Activated B cell treated with CpG ODN at 0.5 μM for 24 hours (primary cell): ENCODE measurements at places on chromosomes 13 and 19.

GRCh38 chr19:13212759-13213330 lies 62.6 kb downstream of the IER2 start:
- peak; percentile 60 for DNase-seq

- DNase-seq = no peak
Measured at GRCh38 chr13:97921176-97921816, 32.2 kb upstream of the IPO5 start.

DNA sequence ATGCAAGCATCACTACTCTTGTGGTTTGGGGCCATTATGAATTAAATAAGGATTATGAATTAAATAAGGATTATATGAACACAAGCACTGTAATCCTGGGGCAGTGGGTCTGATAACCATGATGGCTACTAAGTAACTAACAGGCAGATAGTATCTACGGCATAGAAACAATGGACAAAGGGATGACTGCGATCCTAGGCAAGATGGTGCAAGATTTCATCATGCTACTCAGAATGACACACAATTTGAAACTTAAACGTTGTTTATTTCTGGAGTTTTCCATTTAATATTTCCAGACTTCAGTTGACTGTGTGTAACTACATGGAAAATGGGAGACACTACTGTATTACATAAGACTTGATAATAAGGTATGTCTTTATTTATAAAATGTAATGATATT lies 15.1 kb downstream of the KCNRG start:
- no peak for DNase-seq

DNA sequence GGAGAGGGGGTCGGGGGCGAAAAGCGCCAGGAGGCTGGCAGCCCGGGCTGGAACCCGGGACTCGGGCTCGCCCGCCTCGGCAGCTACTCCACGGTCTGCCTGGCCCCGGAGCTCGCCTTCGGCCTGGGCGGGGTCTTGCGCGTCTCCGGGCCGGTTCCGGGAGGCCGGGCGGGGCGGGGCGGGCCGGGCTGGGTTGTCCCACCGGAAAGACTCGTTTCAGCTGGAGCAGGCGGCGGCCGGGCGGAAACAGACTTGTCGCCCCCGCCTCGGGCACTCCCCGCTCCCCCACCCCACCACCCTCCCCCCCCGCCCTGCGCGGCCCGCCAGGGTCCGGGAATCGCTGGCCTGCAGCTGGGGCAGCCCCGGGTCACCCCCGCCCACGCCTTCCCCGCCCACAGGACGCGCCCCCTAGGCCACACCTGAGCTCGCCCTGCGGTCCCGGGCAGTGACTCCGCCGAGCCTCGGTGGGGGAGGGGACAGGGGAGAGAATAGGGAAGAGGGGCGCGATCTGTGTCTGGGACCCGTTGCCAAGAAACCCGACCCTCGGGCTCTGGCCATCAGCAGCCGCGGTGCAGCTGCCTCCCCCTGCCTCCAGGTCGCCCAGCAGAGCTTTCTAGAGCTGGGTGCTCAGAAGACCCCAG lies 109.4 kb downstream of the KCTD15 start:
- peak; percentile 16 for DNase-seq

- DNase-seq = no peak
Measured at GRCh38 chr13:40186041-40186440, 480.4 kb downstream of the FOXO1 start.

GRCh38 chr13:84645196-84646012 lies 763.1 kb upstream of the SLITRK1 start:
- no peak for DNase-seq

DNA sequence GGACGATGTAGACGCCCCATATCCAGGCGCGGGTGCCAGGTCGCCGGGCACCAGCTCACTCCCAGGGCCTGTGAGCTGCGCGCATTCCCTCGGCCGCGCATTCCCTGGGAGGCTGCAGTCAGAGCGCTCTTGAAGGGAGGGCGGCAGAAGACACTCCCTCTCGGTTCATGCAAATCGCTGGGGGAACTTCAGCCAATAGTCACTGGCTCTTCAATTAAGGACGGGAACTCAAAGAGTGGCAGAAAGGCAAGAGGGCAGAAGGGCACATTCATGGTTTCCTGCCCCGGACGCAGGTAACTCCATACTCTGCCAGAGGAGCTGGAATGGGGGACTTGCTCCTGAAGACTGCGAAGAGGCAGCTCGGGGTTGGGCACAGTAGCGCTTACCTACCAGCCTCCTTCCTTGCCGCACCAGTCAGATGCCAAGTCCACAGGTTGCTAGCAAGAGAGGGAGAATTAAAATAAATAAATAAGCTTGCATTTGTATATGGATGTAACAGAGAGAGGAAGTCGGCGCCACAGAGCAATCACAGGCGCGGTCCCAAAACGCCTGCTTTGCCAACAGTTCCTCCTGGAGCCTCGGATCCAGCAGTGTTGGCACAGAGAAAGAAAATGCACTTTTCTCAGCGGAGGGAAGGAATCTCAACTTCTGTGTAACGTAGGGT lies 459 bp downstream of the PCDH20 start:
- DNase-seq = no peak

DNA sequence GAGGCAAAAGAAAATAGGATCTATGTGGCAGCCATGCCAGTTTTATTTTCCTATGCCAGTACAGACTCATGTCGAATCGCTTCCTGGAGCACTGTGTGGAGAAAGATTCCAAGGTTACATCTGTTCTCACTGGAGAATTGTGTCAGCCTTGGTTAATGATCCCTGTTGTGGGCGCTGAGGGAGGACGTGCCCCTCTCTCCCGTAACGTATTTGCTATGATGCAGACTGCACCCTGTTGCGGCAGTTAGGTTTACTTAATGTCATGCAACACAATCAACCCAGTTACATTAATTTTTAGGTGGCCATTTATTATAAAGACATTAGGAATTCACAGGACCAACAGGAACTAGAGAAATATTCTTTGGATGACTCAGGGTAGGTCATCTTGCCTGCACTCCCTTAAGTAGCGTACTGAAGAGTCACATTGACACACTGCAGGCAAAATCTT lies 892.9 kb downstream of the EFNB2 start:
- DNase-seq = no peak

DNA sequence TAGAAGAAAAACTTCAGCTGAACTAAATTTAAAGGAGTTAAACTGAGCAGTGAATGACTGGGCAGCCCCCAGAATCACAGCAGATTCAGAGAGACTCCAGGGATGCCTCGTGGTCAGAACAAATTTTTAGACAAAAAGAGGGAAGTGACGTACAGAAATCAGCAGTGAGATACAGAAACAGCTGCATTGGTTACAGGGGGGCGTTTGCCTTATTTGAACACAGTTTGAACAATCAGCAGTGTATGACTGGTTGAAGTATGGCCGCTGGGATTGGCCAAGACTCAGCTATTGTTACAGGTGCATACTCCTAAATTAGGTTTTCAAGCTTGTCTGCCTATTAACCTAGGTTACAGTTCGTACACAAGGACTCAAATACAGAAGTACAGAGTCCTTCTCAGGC lies 2.2 kb upstream of the SPRYD7 start:
- no peak for DNase-seq

DNA sequence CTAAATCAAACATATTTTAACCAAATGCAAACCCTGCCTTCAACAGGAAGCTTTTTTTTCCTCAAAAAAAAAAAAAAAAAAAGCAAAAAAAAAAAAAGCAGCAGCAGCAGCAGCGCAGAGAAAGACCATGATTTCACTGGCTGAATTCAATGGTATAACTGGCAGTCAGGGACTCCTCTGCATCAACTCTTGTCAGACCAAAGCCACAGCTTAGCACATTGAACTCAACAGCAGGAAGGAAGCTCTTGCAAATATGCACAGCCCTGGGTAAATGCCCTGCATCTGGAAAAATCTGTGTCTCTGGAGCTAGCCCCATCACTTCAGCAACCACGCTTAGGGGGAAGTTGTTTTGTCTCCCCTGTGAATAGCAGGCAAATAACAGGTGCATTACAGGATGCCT lies 17.6 kb upstream of the DHRS12 start:
- no peak for DNase-seq

- no peak for DNase-seq
Measured at GRCh38 chr13:71320452-71320851, 546.6 kb downstream of the DACH1 start.

- DNase-seq = no peak
Measured at GRCh38 chr13:80547885-80548825, 207.2 kb upstream of the SPRY2 start.

GRCh38 chr13:74168263-74168675 lies 34.1 kb upstream of the KLF12 start:
- no peak for DNase-seq
